ENCODE measurements at places on chromosomes 2 and 18.

GRCh38 chr2:101463911-101464641 is 10.8 kb downstream of the RFX8 start:
- no peak for DNase-seq
- H3K4me3 ChIP-seq, result no peak overlapping the region
- H3K27me3 ChIP-seq, result no peaks in the 10 kb centered on the region
- peaks cover 6% of the 10 kb centered on the region for H3K4me1 ChIP-seq
- H3K27ac ChIP-seq, result no peak overlapping the region

- no peak overlapping the region for H3K4me3 ChIP-seq
- no peaks in the 10 kb centered on the region for H3K36me3 ChIP-seq
- H3K27ac ChIP-seq, result no peak overlapping the region
- H3K27me3 ChIP-seq, result no peaks in the 10 kb centered on the region
Observed at GRCh38 chr2:196041786-196042185, 26.9 kb downstream of the DNAH7 start.

- no peak overlapping the region for H3K4me3 ChIP-seq
- H3K4me1 ChIP-seq, result no peaks in the 10 kb centered on the region
- no peak overlapping the region for H3K27ac ChIP-seq
- peaks cover 38% of the 10 kb centered on the region for H3K27me3 ChIP-seq
- H3K36me3 ChIP-seq, result no peaks in the 10 kb centered on the region
- peak; percentile 68 for DNase-seq
Observed at GRCh38 chr2:120456867-120457266, 110.9 kb downstream of the INHBB start.

GRCh38 chr2:30269771-30270145 is 38.4 kb downstream of the LBH start:
- no peaks in the 10 kb centered on the region for H3K4me1 ChIP-seq
- H3K27ac ChIP-seq, result no peak overlapping the region
- no peaks in the 10 kb centered on the region for H3K27me3 ChIP-seq
- DNase-seq, result no peak
- no peaks in the 10 kb centered on the region for H3K36me3 ChIP-seq
